IMR-90 (cell line): ENCODE measurements at places on chromosomes 11 and 22.

- DNase-seq = peak; percentile 26
These were observed 94.5 kb upstream of the TOP3B start for GRCh38 chr22:22076932-22077703.

GRCh38 chr11:56636861-56637260 is 5.4 kb downstream of the OR5AP2 start:
- no peak for DNase-seq

- no peak for DNase-seq
These were observed 13.7 kb downstream of the ROBO3 start for GRCh38 chr11:124878759-124879492.

DNA sequence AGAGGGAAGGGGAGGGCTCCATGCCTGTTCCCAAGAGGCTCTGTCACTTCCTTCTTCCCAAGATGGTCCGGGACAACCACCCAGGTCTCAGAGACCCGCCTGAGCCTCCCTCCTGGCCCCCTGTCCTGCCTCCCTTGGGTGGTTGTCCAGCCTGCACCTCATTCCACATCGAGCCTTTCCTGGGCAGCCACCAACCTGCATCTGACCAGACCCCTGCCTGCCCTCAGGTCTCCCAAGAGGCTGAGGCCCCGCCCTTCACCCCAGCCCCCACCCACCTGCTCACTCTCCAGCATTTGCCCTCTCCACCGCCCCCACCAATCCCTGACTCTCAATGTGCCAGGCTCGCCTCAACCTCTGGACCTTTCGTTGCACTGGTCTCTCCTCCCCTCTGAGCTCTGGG is 97.5 kb upstream of the LMO1 start:
- DNase-seq = no peak
